ENCODE measurements at places on chromosomes 2 and 18. TPM values are rescaled to one million over a fixed set of nuclear protein-coding genes. Genes with fewer than 3 reads are reported as not detected.

- no peak for DNase-seq
These were observed 219.1 kb downstream of the ALK start for GRCh38 chr2:29702276-29702675.

- no peak for DNase-seq
These were observed 2.7 kb downstream of the ID2 start for GRCh38 chr2:8684540-8684877.

- DNase-seq: no peak
These were observed 85.3 kb downstream of the NRP2 start for GRCh38 chr2:205767617-205768016.

GRCh38 chr18:50862401-50862800 is 16.5 kb upstream of the ME2 start:
- no peak for DNase-seq

- DNase-seq: no peak
These were observed 18.6 kb downstream of the EHBP1 start for GRCh38 chr2:62724106-62724505.

DNA sequence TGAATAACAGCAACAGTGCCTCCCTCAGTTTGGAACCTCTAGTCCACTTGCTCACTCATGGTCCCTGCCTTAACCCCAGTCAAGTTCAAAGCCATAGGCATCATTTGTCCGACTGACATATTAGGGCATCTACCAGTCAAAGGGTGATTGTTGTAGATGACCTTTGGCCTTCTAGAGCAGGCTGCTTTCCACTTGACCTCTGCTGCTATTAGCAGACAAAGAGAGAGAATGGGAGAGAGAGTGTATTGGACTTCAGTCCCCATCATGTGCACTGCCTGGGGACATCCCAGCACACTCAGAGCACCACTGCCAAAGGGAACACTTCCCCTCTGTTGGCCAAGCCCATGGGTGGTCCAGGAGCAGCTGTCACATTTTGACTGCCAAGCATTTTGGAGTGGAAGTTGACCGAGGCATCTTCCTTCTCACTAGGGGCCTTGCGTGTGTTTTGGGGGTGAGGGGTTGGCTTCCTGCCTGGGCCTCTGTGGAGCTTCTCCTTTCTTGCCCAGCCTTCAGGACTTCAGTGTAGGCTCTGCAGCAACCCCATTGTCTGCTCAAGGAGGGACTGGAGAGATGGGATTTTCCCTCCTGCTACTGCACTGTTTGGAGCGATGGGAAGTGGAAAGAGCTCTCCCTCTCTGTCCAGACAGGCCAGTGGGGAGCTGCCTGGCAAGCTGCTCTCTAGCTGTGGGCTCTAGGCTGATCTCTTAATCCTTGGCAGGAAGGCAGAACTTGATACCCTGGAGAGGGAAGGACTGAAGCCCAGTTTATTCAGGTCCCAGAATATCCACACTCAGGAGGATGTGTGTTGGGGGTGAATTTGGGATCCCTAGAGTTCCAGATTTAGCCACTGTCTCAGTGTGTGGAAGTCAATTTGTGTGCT is 68.1 kb downstream of the TMEM247 start:
- DNase-seq: peak; percentile 58

DNA sequence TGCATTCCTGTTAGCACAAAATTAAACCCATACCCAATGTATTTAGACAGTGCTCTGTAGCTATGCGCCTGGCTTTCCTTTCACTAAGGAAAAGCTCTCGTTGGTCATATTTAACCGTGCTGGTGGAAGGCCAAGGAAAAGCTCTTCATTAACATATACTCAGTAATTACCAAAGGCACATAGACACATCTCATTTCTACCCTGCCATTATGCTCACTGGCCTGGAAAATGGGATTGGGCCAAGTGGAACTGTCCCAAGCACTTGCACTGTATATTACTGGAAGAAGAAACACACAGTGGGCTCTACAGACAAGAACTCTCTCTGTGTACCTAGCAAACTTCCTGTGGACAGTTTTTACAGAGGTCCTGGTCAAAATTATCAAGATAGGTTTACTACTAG is 274.4 kb downstream of the ERBB4 start:
- DNase-seq: no peak

DNA sequence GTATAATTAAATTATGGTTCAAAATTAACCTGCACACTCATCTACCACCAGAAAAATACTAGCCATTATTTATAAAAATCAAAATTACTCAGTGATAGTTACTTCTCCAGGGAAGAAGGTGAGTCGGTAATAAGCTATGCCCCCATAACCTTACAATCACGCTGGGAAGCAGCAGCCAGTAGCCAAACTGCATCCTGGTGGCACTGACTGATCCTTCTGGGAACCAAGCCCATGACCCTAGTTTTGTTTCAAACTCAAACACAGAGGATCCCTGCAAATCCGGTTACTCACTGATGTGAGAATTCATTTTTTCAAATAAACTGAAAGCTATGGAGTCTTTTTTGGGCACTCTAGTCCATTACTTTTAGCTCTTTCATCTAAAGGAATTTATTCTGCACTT is 88.2 kb upstream of the VWC2L start:
- no peak for DNase-seq

The AOX1 gene
- 1.5 TPM for polyA plus RNA-seq

DNA sequence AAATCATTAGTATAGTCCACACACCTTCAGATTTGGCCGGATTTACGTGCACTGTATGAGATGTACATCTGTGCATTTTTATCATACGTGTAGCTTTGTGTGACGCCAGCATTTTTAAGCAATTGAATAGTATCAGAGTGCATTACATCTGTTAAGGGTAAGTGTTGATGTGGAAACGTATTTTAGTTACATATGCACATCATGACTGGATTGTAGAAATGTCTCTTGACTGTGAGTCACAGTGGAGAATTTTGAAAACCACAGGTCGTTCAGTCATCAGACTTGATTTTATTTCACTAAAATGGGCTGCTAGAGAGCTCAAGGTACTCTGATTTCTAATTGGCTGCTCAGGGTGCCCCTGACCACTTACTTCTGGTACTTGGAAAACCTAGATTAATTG is 5.4 kb upstream of the GPBAR1 start:
- DNase-seq: no peak

GRCh38 chr2:130385709-130386108 is 29.9 kb downstream of the PTPN18 start:
- no peak for DNase-seq

GRCh38 chr2:23745068-23745725 is 181.7 kb downstream of the ATAD2B start:
- peak; percentile 37 for DNase-seq

The ERICH2 gene
- polyA plus RNA-seq: 0.56 TPM

DNA sequence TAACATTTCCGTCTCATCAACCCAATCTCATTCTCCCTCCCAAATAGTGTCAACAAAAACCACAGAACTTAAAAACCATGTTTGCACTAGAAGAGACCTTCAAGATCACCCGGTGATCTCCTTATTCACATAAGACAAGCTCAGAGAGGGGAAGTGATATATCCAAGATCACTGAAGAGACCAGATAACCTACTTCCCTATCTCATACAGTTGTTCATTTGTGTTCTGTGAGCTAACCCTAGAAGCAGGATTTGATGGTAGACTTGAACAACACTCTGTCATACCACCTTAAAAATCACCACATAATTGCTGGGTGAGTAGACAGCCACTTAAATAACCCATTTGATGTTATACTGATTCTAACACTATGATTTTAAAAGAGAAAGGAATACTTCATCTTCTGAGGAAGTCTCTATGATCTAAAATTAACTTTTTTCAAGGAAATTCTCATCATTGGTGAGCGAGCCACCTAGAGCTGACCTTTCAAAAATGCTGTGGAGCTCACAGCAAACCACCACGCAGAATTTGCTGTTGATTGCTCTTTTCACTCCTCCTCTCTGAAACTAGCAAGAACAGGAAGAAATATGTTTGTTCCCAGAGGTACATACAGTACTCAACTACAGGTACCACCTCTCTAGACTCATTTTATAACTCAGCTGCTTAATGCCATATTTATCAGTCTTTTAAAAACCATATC is 15.1 kb downstream of the AAK1 start:
- DNase-seq: no peak

DNA sequence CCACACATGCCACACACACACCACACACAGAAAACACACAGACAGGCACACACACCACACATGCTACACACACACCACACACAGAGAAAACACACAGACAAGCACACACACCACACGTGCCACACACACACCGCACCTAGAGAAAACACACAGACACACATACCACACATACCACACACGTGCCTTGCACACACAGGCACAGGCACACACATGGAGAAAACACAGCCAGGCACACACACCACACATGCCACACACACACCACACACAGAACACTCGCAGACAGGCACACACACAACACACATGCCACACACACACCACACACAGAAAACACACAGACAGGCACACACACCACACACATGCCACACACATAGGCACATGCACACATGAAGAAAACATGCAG is 242.1 kb upstream of the MYT1L start:
- DNase-seq: no peak

The DSEL gene
- polyA plus RNA-seq: 9.0 TPM

The GNLY gene
- polyA plus RNA-seq: 0.77 TPM

DNA sequence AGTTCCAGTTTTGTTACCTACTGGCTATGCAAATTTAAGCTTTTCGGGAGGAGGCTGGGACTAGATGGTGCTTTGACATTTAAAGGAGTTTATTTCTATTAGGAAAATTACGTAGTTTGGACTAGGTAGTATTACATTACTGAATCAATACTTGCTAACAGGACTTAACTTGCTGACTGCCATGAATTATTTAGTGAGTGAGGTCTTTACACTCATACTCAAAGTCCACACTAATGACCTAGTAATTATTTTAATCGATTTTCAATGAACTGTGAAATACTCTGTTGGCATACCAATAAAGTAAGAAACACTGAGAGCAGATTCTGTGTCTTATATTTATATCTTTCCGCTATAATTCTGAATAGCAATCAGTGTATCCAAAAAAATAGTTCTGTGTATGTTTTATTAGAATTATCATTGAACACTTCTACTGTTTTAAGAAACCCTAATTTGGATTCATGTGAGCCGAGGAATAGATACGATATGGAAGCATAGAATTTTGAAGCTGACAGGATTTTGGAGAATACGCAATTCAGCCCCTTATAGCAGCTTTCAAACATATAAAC is 55.0 kb downstream of the CHST9 start:
- DNase-seq: no peak

DNA sequence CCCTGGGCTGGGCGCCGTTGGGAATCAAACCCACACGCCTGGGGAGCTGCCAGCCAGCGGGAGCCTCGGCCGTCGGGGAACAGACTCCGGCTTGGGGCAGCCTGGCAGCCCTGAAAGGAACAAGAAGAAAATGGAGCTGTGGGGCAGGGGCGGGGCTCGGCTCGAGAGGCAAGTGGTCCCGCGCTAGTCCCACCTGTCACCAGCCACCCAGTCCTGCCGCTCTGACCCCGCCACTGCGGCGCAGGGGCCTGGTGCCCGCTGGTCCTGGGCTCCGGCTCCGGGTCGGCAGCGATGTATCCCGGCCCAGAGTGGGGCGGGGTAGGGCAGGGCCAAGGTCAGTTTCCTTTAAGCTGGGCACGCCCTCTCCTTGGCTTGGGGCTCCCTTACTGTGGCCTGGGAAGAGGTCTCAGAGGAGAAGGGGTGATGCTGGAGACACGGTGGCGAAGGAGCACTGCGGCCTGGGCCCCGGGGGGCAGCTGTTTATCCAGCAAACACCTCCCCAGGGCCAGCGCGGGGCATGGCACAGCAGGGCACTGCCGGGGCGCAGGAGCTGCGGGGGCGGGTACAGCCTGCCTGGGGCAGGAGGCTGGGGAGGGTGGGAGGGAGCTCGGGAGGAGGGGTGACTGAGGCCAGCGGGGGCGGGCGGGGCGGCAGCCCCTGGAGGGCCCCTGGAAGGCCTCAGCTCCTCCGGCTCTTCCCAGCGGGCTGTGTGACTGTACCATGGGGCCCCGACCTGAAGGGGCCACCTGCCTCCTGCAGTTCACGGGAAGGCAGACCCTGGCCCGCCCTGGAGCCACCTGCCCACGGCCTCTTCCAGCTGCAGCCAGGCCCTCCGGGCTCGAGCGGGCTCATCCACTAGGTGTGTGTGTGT is 15.6 kb downstream of the ODC1 start:
- DNase-seq: no peak

GRCh38 chr18:8889489-8889888 is 184.1 kb downstream of the MTCL1 start:
- no peak for DNase-seq

- DNase-seq: no peak
These were observed 2.5 kb upstream of the PDCL3 start for GRCh38 chr2:100560216-100560830.

GRCh38 chr2:3966470-3966869 is 263.1 kb downstream of the DCDC2C start:
- DNase-seq: no peak

The CTAGE1 gene
- not detected for polyA plus RNA-seq

- no peak for DNase-seq
These were observed 14.0 kb downstream of the REEP1 start for GRCh38 chr2:86323273-86324021.

The BIN1 gene
- polyA plus RNA-seq: 1,160 TPM

- no peak for DNase-seq
These were observed 19.0 kb upstream of the XDH start for GRCh38 chr2:31433541-31433940.

The CFC1 gene
- polyA plus RNA-seq: not detected

The CCDC148 gene
- 0.26 TPM for polyA plus RNA-seq

- peak; percentile 51 for DNase-seq
These were observed 79.4 kb upstream of the ARHGAP28 start for GRCh38 chr18:6650127-6650507.

The MLPH gene
- polyA plus RNA-seq: 0.85 TPM

The MC4R gene
- 0.45 TPM for polyA plus RNA-seq

The CCDC74A gene
- polyA plus RNA-seq: 2.0 TPM

The PCARE gene
- polyA plus RNA-seq: 0.28 TPM

DNA sequence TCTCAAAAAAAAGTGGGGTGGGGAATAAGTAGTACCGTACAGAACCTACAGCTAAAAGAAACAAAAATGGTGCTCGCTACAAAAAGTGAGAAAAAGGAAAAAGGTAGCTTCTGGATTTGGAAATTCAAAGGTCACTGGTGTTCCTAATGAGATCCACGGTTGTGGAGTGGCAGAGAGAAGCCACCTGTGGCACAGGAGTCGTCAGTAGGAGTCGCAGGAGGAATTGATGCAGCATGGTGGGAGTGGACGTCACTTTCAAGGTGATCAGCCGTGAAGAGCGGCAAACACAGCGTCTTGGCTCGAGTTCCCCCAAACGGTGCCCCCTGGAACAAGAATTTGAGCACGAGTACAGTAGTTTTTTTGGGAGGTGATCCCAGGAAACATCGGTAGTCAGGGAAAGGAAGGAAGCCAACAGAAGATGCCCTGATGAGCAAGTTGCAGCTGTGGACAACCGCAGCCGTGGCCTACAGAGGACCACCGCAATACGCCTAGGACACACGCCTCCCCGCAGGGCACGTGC is 1.4 kb upstream of the TTL start:
- DNase-seq: no peak

The FZD7 gene
- polyA plus RNA-seq: 27.5 TPM

The RIT2 gene
- not detected for polyA plus RNA-seq
